Activated T-helper 1 cell treated with anti-CD3 and anti-CD28 coated beads, Interleukin-12 subunit alpha, Interleukin-12 subunit beta, Interleukin-2, Interleukin-4 antibody, amounts not matched to agents 30 ng/mL and 10 ng/mL and 1 ng/mL, durations not matched to agents 14 hours and 24 hours and 36 hours (primary cell): ENCODE measurements at places on chromosomes 2 and 18. TPM values are rescaled to one million over a fixed set of nuclear protein-coding genes. Genes with fewer than 3 reads are reported as not detected.

Gene EDAR
- total RNA-seq: 1.9 and 2.3 TPM in 2 replicates

Gene THOC1
- 69.9 and 76.8 TPM in 2 replicates for total RNA-seq

Gene LYPD6
- not detected in 2 replicates for total RNA-seq

Gene LIMS4
- 0.12 TPM in 1 of 2 replicates, not detected in the other for total RNA-seq

Gene CCDC74B
- 0.52 and 1.8 TPM in 2 replicates for total RNA-seq

Gene MATN3
- total RNA-seq: not detected in 2 replicates

Gene ARMC9
- total RNA-seq: 2.2 and 3.8 TPM in 2 replicates

Gene TRABD2A
- total RNA-seq: 62.1 and 62.2 TPM in 2 replicates

Gene COL4A3
- total RNA-seq: not detected in 2 replicates

Gene IL1RL1
- 3.9 and 4.8 TPM in 2 replicates for total RNA-seq

Gene NAT8
- not detected in 2 replicates for total RNA-seq

Gene TEX44
- not detected in 2 replicates for total RNA-seq

Gene ASIC4
- 0.08 TPM in 1 of 2 replicates, not detected in the other for total RNA-seq

Gene HRH4
- 1.7 and 1.9 TPM in 2 replicates for total RNA-seq

Gene MOGAT1
- total RNA-seq: not detected in 2 replicates

Gene SLC4A3
- 0.17 TPM in 1 of 2 replicates, not detected in the other for total RNA-seq

Gene MAP3K19
- total RNA-seq: not detected in 2 replicates

Gene ALK
- not detected in 2 replicates for total RNA-seq

Gene RAB17
- not detected in 2 replicates for total RNA-seq

Gene NHEJ1
- total RNA-seq: 18.1 and 20.7 TPM in 2 replicates

Gene SCG2
- total RNA-seq: not detected in 2 replicates

Gene SLC38A11
- total RNA-seq: not detected in 2 replicates
